Fibroblast of skin of abdomen (primary cell): ENCODE measurements at places on chromosomes 7 and 10.

DNA sequence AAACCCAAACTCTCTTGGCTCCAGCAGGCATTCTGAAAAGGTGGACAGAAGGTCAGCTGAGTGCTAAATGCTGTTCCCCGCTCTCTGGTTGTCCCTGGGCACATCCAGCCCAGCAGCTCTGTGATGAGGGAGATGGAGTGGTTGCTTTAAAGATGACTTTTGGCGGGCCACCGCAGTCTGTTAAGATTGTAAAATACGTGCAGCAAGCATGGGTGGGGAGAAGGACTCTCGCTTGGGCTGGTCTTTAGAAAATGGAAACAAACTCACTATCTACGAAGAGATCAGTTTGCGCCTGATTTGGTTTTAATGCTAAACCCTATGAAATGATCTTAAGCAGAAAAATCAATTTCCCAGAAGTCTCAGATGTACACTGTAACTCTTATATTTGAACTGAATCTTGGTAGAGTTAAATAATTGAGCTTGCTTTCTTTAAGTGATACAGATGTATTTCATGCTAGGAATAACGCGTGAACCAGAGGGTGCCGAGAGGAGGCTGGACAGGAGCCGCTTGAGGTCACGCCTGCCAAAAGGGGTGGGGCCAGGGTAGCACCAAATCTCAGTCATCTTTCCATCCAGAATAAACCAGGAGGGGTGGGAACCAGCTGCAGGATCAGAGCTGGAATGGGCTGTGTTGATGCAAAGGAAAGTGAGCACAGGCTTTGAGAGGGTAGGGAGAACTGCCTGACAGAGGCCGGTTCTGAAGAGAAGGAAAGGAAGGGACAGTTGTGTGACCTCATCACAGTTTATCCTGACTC is 170.2 kb upstream of the MKI67 start:
- DNase-seq, result no peak

DNA sequence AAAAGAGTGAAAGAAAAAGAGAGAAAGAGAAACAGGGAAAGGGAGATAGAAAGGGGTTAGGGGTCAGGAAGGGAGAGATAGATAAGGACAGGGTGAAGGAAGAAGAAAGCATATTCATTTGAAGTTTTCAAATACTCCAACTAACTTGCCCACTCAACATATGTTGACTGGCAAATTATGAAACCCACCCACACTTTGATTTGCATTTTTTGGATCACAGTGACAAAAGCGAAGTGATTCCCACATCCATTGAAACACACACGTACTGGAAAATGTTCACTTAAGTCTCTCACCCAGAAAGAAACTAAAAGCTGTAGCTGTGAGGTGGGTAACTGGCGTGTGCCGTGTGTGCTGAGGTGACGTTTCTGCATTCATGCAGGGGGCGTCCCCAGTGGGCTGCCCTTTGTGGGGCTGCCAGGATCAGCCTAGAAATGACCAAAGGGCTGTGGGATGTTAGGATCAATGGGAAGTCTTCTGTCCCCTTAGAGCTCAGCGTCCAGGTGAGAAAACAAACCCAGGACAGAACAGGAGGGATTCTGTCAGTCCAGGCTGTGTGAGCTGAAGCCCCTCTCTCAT is 134.9 kb upstream of the ADARB2 start:
- no peak for DNase-seq

DNA sequence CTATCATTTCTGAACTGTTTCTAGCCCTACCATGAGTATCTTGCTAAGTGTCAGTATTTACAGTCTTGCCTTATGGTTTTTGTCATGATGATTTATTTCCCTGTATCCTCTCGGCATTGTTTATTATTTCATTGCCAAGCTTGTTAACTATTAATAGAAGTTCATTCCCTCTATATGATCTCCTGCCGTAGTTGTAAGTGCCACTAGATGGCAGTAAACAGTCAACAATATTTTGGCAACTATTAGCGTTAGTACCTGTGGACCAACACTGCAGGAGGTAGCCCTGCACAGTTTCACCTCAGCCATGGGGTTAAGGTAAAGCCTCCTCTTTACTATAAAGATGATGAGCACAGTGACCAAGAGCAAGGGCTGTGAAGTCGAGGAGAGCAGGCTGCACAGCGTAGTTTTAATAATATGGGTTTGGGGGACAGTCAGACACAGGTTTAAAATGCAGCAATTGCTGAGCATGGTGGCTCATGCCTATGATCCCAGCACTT is 26.1 kb upstream of the CCNJ start:
- DNase-seq, result peak; percentile 47

DNA sequence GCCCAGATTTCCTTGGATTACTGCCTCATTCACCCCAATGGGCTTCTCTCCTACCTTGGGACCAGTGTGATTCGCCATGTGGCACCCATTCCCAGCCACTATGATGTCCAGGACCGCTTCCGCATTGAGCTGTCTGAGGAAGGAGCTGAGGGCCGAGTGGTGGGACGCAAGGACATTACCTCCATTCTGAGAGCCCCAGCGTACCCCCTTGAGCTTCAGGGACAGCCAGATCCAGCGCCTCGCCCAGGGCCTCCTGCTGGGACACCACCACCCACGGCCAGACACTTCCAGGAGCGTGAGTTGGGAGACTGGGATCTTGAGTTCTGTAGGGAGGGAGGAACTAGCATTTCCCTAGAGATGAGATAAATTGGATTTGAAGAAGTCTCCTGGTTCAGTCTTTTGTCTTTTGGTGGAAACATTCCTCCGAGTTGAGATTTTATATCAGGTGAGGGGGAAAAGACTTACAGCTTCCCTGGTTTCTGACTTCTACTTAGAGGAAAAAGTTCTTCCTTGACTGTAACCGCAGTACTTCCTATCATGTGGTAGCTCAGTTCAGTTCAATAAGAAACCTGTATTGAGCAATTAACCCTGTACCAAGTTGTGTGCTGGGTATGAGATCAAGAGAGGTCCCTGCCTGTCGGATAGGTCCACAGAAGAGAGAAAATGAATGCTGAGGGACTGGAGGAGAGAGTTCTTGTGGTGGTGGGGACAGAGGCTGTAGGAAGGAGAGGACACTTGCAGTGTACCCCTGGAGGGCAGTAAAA is 1.3 kb downstream of the MOSPD3 start:
- DNase-seq, result no peak

DNA sequence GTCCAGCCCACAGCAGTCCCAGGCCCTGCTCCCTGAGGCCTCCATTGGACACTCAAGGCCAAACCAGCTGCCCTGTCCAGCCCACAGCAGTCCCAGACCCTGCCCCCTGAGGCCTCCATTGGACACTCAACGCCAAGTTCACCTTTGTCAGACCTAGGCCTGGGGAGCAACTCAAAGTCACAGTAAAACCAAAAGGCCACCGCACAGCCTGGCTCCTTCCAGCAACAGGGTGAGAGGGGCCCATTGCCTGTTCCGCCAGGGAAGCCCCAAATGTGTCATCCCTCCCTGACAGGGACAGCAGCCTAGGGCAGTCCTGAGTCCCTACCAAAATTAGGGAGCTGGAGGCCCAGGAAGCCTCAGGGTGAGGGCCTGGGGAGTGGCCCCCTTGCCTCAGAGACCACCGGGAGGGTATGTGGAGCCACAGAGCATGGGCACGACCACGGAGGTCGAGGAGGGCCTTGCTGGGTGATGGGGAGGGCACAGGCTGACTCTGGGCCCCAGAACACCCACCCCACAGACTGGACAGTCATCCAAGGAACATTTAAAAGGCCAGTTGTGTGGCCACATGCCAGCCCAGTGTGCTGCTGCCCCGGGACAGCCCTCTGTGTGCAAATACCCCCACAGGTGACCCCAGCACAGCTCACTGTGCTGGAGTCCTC is 66.5 kb upstream of the PPP2R2D start:
- no peak for DNase-seq

- DNase-seq, result no peak
These were observed 1.5 kb downstream of the FRAT1 start for GRCh38 chr10:97320480-97321031.
